ENCODE measurements at places on chromosomes 5 and 9.

- no peak for DNase-seq
Measured at GRCh38 chr9:117114768-117115167, 300.1 kb downstream of the ASTN2 start.

DNA sequence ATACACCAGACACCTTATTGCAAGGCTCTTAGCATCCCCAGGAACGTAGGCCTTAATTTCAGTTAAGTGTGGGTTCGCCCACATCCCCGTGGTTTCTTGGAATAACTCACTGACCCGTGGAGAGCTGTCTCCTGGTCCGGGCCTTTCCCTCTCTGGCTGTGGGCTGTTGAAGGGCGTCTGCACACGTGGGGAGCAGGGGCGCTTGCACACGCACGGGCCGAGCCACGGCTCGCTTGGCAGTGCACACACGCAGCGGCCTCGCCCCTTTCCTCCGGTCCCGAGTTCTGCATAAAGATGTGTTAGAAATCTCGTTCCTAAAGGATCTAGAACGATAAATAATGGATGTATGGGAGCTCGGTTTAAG is 141.9 kb downstream of the PBX3 start:
- peak; percentile 33 for DNase-seq

DNA sequence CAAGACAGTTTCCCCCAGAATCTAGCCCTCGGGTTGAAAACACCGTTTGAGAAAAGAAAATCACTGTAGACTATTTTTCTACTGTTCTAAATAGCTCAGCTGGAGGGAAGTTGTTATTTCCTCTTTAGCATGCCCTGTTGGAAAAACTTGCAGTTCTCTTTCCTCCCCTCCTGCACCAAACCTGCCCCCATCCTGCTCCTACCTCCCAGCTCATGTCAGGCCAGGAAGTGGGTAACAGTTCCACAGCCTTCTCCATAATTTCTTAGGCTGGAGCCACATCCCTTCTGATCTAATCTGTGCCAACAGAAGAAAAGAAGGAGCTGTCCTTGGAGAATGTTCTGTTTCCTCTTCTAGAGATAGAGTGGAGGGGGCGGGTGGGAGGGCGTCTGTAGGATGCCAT is 437.7 kb downstream of the SPOCK1 start:
- DNase-seq = no peak

GRCh38 chr9:33425128-33425533 is 22.3 kb downstream of the AQP3 start:
- no peak for DNase-seq

GRCh38 chr9:133945314-133945975 is 46.7 kb downstream of the VAV2 start:
- no peak for DNase-seq

DNA sequence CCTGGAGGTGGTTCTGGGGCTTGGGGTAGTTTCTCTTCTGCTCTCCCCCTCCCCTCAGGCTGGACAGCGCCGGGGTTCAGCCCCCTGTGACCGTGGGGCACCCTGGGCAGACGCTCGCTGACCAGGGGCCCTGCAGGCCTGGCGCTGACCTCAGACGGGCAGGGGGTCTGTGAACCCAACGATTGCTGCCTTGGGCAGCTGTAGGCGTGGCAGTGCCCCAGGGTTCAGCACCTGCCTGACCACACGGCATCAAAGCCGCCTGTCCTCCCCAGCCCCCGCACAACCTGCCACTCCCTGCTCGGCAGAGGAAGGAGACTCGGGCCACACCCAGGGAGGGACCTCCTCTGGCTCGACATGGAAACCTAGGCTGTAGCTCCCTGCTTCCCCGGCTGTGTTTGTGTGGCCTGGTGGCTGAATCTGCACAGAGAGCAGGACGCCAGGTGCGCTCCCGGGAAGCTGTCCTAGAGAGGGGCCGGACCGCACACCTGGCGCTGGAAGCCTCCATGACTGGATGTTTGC is 12.2 kb downstream of the LCN12 start:
- DNase-seq = no peak

DNA sequence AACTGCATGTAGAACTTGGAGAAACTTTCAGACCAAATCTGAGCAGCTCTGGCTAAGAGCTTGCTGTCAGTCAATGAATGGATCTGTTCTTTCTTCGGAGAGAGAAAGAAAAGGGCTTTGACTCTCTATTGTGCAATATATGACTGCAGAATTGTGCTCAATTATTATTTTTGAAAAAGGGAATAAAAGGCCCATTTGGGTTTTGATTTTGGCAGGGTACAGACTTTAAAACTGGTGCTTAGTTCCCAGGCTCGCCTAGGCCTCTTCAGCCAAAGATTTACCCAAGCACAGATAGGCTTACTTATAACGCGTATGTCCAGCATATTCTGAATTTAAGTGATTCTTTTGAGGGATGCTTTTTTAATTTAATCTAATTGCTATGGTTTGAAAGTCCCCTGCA is 59.3 kb downstream of the RETREG1 start:
- no peak for DNase-seq

DNA sequence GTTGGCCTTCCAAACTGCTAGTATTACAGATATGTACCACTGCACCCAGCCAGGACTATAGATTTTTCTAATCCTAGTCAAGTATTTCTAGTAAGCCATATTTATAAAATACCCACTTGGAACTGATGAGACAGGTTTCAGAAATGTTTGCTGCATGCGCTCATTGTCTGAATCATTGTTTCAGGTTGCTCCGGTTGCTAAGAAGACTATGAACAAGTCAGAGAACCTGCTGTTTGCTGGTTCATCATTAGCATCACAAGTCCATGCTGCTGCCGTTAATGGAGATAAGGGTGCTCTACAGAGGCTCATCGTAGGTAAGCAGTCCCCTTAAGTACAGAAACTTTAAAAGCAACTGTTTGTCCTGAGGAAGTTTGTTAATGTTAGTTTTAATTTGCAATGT is 5.3 kb downstream of the INVS start:
- no peak for DNase-seq

- no peak for DNase-seq
Measured at GRCh38 chr5:7218141-7218540, 177.8 kb upstream of the ADCY2 start.

- no peak for DNase-seq
Measured at GRCh38 chr5:91186101-91186500, 197.0 kb downstream of the ARRDC3 start.

DNA sequence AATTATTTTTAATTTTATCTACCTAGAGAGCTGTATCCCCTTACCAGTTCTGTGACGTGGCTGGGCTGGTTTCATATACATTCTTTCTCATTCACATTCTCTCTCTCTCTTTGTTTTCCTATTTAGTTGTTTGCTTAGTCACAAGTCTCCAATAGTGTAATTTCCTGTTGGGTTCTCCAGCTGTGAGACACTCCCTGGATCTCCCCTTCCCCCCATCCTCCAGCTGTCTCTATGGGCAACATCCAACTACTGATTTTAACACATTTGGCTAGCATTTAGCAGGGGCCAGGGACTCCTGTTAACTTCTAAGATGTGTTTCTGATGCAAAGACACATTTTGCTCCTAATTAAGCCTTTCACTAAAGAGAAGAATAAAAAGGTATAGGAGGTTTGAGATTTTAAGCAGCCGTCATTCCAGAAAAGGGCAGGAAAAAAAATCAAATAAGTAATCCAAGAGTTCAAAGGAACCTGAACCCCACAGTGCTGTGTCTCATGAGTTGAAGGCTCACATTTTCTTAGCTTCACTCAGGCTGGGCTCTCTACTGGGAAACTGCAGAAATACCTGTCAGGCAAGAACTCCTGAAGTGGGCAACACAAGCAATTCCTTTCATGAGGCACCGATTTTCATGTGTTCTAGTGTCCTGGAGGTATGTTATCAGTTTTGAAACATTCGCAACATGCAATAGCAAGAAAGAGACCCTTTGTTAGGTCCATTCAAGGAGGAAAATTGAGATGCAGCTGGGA is 198.7 kb upstream of the C9orf72 start:
- no peak for DNase-seq

- DNase-seq = no peak
Measured at GRCh38 chr5:84255315-84255714, 129.4 kb downstream of the EDIL3 start.

Measured in HuH-7.5 (cell line).